ENCODE measurements at places on chromosomes 3 and 15. TPM values are rescaled to one million over a fixed set of nuclear protein-coding genes. Genes with fewer than 3 reads are reported as not detected.

DNA sequence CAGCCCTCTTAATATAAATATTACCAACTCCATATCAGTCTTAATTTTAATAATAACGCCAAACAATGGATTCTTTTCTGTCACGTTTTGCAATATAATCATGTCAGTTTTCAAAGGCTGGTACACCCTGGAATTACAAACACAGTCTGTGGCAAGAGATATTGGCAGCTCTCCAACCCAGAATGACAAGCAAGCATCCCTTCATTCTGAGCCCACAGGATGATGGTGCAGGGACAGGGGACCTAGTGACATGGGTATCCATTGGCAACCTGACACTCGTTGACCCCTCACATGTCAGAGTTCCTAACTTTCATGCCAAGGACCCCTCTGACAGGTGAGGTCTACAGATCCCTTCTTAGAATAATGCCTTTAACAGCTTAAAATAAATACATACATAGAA is 154.5 kb upstream of the TSC22D2 start:
- DNase-seq, result peak; percentile 25

- DNase-seq, result no peak
Observed at GRCh38 chr3:114453361-114453780, 159.5 kb downstream of the TIGIT start.

- DNase-seq, result no peak
Observed at GRCh38 chr3:72312339-72312738, 527.4 kb upstream of the PROK2 start.

- DNase-seq, result no peak
Observed at GRCh38 chr3:194994551-194994981, 276.4 kb downstream of the XXYLT1 start.

DNA sequence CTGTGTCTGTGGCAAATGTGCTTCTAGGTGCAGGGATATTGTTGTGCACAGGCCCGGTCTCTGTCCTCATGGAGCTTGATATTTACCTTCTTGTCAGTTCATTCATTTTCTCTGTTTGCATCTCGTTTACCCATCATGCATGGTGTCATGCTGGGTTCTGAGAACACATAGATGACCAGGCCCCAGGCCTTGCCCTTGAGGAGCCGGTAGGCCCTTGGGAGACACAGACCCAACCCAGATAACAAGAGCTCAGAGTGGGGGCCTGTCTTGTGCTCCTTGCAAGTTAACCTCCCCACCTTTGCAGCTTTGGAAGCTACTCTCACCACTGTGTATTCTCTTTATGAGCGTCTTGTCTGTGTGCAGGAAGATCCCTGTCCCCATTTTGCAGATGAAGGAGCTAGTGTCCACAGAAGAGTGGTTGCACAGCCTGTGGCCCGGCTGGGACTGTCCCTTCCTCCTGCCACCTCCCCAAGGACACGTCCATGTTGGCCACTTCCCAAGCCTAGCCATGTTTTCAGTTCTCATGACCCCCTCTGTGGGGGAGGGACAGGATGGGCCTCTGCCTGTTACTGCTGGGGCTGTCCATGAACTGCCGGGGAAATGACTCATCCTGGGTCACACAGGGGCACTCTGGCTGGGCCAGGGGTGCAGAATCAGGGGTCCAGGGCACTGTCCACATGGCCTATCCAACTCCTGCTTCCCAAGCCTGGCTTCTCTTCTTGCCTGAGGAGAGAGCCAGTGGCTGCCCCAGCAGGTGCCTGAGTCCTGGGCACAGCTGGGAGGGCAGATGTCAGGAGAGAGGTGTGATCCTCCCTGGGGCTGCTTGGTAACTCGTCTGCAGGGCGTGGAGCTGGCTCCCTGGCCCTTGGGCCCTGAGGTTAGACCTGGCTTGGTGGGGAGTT is 3.4 kb downstream of the SNX33 start:
- peak; percentile 73 for DNase-seq

- DNase-seq, result no peak
Observed at GRCh38 chr3:59774634-59775033, 724.8 kb upstream of the CFAP20DC start.

The TIPIN gene
- total RNA-seq, result 4.8 TPM

Data from lung microvascular endothelial cell (primary cell).